Neural crest cell (in vitro differentiated cells): ENCODE measurements at places on chromosomes 16 and 17. TPM values are rescaled to one million over a fixed set of nuclear protein-coding genes. Genes with fewer than 3 reads are reported as not detected.

GRCh38 chr16:73823205-73823849, 473.3 kb upstream of the PSMD7 start:
- no peak for DNase-seq

CTRB1 gene
- not detected in 2 replicates for total RNA-seq

TMC5 gene
- total RNA-seq: not detected in 2 replicates

DNA sequence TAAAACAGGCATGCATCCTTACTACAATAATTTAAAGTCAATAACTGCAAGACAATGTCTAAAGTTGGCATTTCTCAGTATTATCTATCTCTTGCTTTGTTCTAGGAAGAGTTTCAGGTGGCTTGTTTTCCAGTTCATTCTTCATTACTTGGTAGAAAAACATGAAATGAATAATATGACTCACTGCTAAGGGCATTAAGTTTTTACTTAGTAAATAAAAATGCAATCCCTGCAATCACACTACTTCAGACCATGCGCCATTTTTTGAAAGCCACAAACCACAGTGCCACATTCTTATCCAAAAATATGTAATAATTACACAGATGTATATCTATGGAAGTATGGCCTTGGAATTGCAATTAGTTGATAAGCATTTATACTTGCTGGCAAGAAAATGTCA, 55.4 kb downstream of the CREBBP start:
- no peak for DNase-seq

DNA sequence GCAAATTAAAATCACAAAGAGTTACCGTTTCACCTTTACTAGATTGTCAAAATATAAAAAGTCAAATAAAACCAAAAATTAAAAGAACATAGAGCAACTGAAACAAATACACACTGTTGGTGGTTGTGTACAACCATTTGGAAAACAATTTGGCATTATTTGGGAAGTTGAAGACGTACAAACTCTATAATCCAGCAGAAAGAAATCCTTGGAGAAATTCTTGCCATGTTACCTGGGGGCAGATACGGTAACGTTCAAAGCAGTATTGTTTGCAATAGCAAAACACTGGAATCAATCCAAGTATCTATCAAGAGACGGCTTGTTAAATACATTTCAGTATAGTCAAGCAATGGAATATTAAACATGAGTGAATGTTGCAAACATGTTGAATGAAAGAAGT, 56.7 kb downstream of the TBX4 start:
- DNase-seq: no peak

BAHCC1 gene
- total RNA-seq: 57.4 and 61.3 TPM in 2 replicates

DNA sequence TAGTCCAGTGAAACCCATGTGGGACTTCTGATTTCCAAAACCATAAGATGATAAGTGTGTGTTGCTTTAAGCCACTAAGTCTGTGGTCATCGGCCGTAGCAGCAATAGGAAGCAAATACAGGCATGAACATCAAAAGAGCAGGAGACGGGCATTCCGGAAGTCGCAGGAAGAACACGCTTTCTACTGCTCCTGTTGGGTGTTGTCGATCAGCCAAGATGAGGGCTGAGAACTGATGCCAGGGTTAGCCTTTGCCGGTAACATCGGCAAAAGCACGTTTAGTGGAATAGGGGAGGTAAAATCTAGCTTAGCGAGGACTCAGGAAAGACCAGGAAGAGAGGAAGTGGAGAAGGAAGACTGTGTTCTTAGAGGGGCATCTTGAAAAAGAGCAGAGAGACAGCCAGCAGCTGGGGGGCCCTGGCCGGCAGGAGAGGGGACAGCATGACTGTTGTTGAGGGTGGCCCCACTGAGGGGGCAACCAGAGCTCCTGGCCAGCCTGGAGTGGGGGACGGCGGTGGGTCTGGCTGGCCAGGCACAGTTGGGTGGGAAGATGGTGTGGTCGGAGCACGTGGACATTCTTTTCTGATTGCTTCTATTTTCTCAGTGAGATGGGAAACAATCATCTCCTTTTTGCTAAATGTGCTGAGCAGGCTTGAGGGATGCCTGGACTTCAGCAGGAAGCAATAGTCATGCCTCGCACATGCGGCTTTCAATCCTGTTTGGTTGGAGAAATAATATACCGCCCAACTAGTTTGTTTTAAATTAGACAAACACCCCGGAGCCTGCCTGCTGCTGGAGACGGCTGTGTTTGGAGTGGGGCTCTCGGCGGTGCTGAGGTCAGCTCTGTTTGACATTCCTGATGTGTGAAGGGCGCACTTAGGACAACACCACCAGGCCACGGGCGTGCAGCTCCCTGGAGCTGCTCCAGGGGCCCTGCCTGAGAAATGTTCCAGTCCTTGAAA, 109.9 kb downstream of the METRNL start:
- DNase-seq: no peak

TBC1D3B gene
- total RNA-seq: 12.5 and 13.2 TPM in 2 replicates
